ENCODE measurements at places on chromosomes 6 and 20.

- no peak overlapping the region for H3K4me3 ChIP-seq
- peaks cover 18% of the 10 kb centered on the region for H3K4me1 ChIP-seq
- H3K27ac ChIP-seq: no peak overlapping the region
- no peaks in the 10 kb centered on the region for H3K27me3 ChIP-seq
- H3K36me3 ChIP-seq: peaks cover 5% of the 10 kb centered on the region
Measured at GRCh38 chr6:37487591-37488380, 11.9 kb downstream of the CCDC167 start.

DNA sequence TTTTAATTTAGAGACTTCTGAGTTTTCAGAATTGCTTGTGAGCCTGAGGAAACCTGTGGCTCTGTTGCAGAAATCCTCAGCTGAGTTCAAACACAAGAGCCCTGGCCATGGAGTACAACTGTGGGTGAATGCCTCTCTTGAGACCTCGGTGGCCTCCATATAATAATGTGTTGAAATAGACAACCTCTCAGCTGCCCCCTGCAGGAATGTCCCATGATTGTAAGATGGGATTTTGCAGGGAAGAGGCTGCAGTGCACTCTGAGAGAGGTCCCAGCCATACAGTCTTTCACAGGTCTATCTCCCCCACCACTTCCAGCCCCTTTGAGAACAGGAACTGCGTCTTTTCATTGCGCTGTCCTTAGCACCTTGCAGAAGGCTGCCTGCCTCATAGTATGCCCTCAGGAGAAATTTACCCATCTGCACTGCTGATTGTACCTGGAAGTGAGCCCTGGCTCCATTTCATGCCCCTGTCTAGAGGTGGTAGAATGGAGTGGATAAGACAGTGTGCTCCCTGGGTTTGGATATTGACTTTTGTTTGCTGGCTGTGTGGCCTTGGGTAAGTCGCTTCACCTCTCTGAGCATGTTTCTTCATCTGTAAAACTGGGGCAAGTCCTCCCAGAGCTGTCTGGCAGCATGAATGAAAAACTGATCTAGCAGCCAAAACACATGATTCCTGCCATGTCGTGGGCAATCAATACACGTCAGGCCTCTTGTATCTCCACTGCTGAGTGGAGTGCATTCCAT lies 16.8 kb upstream of the CDH22 start:
- H3K4me3 ChIP-seq: no peak overlapping the region
- no peaks in the 10 kb centered on the region for H3K4me1 ChIP-seq
- DNase-seq: no peak
- no peak overlapping the region for H3K27ac ChIP-seq
- H3K36me3 ChIP-seq: no peaks in the 10 kb centered on the region

- peaks cover 24% of the 10 kb centered on the region for H3K4me1 ChIP-seq
- H3K27ac ChIP-seq: peak overlapping the region; percentile 5
- no peak for DNase-seq
- H3K36me3 ChIP-seq: no peaks in the 10 kb centered on the region
- no peaks in the 10 kb centered on the region for H3K27me3 ChIP-seq
- no peak overlapping the region for H3K4me3 ChIP-seq
Measured at GRCh38 chr6:113690281-113691259, 166.6 kb upstream of the MARCKS start.

- no peaks in the 10 kb centered on the region for H3K27me3 ChIP-seq
- no peaks in the 10 kb centered on the region for H3K4me1 ChIP-seq
- H3K4me3 ChIP-seq: no peak overlapping the region
- no peak overlapping the region for H3K27ac ChIP-seq
- no peak for DNase-seq
- H3K36me3 ChIP-seq: no peaks in the 10 kb centered on the region
Measured at GRCh38 chr6:96171112-96171511, 155.3 kb downstream of the FUT9 start.

DNA sequence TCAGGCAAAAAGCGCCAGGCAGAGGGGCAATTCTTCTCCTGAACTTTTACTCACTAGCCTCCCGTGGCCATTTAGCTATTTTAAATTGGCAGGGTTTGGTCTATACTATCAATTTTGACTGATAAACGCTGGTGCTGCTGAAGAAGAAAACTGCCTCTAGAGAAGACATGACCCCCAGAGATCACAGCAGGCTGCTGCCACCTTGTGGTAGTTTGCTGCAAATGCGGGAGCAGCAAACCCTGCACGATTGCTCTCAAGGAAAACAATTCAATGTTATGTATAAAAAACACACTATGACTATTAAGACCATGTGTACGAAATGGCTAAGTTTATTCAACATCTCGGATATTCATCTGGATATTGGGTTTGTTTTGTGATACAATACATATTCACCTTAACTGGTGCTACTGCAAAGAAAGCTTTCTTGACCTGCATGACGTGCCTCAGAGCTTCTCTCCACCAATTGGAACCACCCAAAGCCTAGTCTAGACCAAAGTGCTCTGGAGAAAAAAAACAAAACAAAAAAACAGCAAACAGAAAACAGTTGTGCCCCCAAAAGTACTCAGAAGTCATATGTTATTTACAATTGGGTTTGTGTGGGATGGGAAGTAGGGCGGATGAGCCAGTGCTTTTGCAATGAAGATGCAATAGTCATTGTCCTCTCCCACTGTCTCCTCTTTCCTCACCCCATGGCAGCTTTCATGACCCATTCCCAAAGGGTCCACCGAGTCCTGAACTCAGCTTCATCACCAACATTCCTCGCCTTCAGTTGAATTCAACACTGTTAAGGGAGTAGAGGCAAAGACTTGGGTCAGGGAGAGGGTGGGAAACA lies 19.6 kb upstream of the IL17F start:
- H3K36me3 ChIP-seq: peaks cover 26% of the 10 kb centered on the region
- no peak overlapping the region for H3K27ac ChIP-seq
- peaks cover 6% of the 10 kb centered on the region for H3K4me1 ChIP-seq
- no peaks in the 10 kb centered on the region for H3K27me3 ChIP-seq

DNA sequence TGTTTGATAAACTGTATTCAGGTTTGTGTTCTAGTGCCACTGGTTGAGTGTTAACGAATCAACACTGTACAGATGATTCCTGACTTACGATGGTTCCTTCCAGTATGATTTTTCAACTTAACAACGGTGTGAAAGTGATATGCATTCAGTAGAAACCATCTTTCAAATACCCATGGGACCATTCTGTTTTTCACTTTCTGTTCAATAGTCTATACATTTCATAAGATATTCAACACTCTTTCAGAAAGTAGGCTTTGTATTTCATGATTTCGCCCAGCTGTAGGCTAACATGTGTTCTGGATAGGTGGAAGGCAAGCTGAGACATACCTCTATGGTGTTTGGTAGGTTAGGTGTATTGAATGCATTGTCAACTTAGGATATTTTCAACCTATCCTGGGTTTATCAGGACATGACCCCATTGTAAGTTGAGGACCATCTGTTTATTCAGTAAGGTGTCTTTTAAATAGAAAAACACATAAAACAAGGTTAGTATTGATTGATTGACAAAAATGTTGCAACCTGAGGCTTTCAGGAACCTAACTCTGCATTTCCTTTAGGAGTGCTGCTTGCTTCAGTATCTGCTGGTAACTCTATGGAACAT lies 32.3 kb downstream of the SYNJ2 start:
- peaks cover 80% of the 10 kb centered on the region for H3K4me1 ChIP-seq
- DNase-seq: no peak
- peaks cover 39% of the 10 kb centered on the region for H3K36me3 ChIP-seq
- H3K27ac ChIP-seq: peak overlapping the region; percentile 55
- H3K27me3 ChIP-seq: no peaks in the 10 kb centered on the region

DNA sequence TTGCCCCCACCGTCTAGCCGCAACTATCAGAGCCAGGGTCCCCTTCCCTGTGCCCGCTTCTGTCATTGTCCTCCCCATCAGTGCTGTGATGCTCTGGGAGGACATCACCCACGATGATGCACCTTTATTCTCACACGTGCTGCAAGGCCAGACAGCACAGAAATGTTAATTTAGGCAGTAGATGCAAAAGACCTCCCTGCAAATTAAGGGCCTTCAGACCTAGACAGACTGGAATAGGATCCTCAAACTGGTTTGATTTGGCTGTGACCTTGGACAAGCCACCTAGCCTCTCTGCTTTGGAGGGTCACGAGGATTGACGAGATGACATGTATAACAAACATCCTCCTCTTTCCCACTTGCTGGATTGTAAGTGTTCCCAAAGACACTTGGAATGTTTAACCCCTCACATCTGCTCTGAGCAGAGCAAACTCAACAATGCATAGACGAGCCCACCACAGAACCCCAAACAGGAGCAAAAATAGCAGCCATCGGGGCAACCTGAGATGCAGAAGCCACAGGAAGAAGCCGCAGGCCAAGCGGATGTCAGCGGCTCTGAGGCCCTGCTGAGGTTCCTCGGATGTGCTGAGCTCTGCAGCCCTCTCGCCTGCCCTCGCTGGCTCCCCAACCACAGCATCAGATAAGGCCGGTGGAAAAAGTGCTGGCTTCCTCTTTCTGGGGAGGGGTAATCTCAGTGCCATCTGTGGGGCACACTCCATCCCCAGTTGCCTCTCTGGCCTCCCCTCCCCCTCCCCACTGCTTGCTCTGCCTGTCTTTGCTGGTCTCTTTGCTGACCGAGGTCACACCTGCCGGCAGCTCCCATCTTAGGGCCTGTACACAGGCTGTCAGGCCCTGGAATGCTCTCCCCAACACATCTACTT lies 35.3 kb downstream of the TOX2 start:
- no peak overlapping the region for H3K4me3 ChIP-seq
- peaks cover 2% of the 10 kb centered on the region for H3K4me1 ChIP-seq
- no peaks in the 10 kb centered on the region for H3K36me3 ChIP-seq
- no peak overlapping the region for H3K27ac ChIP-seq

DNA sequence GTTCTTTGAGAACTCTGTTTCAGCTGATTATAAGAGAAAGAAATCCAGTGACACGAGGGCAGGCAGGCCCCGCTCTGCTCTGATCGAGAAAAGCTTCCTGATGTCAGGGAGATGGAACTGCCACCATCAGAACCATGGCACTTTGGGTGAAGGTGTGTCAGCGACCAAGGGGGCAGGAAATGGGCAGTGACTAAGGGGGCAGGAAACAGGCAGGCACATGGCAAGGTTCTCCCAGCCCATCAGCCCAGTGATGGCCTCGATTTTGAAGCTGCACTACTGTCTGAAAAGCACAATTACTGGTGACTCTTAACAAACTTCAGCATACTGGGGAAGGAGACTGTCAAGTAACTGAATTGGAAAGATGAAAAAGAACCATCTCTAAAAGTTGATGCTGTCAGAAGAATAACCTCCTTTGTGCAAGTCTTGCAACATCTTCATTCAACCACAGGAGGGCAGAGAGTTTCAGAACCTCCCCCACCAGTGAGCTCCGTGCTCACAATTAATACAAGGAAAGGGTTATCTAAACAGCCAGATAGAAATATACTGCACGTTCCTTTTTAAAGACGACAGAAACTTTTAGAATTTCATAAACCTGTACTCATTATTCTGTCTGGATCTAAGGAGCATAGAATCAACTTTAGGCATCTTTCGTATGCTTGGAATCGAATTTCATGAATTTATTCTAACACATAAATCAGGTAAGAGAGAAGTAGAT lies 39.1 kb downstream of the TMX4 start:
- peaks cover 1% of the 10 kb centered on the region for H3K27me3 ChIP-seq
- peaks cover 4% of the 10 kb centered on the region for H3K4me1 ChIP-seq
- H3K4me3 ChIP-seq: no peak overlapping the region
- H3K36me3 ChIP-seq: peaks cover 7% of the 10 kb centered on the region
- no peak overlapping the region for H3K27ac ChIP-seq

GRCh38 chr6:11206576-11206975 lies 25.9 kb downstream of the NEDD9 start:
- H3K4me1 ChIP-seq: peaks cover 73% of the 10 kb centered on the region
- H3K4me3 ChIP-seq: no peak overlapping the region
- no peaks in the 10 kb centered on the region for H3K27me3 ChIP-seq
- H3K27ac ChIP-seq: peak overlapping the region; percentile 95

DNA sequence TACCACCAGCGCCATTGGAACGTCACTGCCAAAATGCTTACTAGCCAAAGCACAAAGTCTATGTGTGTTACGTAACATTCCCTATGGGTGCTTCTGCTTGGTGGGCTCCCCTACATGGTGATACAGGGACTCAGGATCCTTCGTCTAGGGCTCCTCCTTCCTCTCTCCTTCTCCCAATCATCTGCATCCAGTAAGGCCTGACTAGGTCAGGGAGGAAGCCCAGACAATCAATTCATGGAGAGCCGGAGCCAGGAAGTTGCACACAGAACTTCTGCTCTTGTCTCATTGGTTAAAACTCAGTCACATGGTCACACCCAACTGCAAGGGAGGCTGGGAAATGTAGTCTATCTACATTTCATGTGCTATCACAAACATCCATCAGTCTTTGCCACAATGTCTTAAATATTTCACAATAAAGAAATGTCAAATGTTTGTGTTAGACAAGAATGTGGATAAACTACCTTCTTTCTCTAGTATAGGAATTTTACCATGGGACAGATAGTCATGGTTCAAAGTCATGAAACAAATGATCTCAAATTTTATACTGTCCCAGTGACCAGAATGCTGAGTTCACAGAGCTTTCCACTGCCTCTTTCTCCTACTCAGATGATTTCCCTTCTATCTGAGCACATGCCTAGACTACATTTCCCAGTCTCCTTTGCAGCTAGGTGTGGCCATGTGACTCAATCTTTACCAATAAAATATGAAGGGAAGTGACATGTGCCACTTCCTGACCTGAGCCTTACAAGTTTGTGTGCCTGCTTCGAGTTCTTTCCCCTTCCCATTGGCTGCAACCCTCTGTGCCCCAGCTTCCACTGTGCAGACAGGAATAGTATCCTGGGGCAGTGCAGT lies 9.3 kb upstream of the KCNK15 start:
- H3K4me3 ChIP-seq: peak overlapping the region; percentile 9
- no peak for DNase-seq
- H3K27me3 ChIP-seq: no peaks in the 10 kb centered on the region
- H3K27ac ChIP-seq: peak overlapping the region; percentile 72
- H3K36me3 ChIP-seq: peaks cover 4% of the 10 kb centered on the region

DNA sequence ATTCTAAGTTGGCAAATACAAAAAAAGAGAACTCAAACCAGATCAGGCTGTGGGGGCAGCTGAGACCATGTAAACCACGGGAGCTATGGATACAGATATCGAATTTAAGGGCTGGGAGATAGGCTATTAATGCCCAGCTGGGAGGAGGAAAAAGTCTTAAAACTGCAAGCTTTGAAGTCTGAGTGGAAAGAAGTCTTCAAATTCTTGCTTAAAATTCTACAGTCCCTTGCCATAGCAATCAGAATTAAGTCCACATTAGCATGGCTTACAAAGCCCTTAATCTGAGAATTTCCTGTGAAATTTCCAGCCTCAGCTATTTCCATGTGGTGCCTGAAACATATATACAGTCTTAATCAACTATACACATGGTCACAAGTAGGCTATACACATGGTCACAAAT lies 465.0 kb upstream of the HSF2 start:
- no peak for DNase-seq
- H3K36me3 ChIP-seq: peaks cover 15% of the 10 kb centered on the region
- H3K4me3 ChIP-seq: no peak overlapping the region
- peaks cover 33% of the 10 kb centered on the region for H3K27me3 ChIP-seq

DNA sequence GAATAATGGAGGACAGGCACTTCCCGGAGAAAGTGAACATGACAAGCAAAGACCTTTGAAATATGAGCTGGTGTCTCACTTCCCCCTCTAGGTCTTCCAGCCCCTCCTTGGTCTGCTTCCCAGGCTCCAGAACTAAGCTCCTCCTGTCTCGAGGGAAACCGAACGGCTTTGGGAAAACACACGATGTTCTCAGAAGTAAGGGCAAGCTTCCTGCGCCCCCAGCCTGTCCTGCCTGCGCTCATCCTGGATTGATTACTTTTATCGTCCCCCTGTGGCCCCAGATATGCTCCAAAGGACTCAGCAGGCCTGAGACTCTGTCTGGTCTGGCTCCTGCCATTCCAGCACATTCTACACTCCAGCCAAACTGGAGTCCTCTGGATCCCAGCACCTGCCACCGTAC lies 83.4 kb downstream of the ZNF217 start:
- H3K4me1 ChIP-seq: no peaks in the 10 kb centered on the region
- no peaks in the 10 kb centered on the region for H3K36me3 ChIP-seq
- DNase-seq: no peak
- H3K4me3 ChIP-seq: no peak overlapping the region
- no peaks in the 10 kb centered on the region for H3K27me3 ChIP-seq

- no peak for DNase-seq
- peaks cover 17% of the 10 kb centered on the region for H3K4me1 ChIP-seq
- no peaks in the 10 kb centered on the region for H3K27me3 ChIP-seq
Measured at GRCh38 chr20:50663095-50663821, 28.1 kb downstream of the RIPOR3 start.

All from osteocyte (in vitro differentiated cells).